AML-193 (cell line): ENCODE measurements at places on chromosomes 3 and 15.

DNA sequence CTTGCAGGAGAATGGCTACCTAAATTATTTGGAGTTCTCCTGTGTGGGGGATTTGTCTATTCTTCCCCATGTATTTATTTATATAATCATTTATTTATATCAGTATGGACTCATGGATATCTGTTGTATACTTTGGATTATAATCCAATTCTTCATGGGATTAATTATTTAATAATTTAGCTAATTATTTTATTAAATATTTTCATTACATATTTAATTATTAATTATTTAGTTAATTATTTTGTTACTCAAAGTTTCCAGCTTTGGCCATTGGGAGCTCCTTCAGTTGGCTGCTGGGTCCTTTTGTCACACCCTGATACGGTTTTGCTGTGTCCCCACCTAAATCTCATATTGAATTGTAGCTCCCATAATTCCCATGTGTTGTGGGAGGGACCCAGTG lies 3.3 kb upstream of the PRR20G start:
- no peak for DNase-seq

DNA sequence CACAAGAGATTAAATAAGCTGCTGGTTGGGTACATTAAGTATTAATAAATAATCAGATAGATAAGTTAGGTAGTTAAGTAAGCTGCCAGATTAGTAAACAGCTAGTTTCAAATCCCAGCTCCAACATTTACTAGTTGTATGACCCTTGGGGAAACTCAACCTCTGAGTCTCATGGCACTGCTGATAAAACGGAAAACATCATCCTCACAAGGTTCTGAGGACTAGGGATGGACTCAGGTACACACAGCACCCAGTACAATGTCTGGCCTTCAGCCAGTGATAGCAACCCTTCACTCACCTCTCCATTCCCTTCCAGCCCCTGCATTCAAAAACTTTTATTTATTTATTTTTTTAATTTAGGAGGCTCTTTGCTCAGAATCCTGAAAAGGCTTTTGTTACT lies 32.3 kb downstream of the B3GNT5 start:
- no peak for DNase-seq

DNA sequence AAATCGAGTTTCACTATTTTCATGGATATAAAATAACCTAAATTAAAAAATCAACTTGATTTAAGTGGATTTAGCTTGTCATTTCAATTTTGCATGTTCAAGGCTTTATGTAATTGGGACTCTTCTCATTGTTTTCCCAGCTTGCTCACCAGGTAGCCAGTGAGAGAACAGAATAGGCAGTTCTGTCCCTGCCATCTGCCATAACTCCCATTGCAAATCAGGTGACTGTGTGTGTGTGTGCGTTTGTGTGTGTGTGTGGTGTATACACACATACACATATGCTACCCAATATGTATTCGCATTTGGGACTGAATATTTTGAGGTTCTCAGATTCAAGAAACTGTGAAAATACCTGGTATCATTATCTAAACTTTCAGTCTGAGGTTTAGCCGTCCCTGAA lies 1069.8 kb downstream of the IGSF11 start:
- no peak for DNase-seq

DNA sequence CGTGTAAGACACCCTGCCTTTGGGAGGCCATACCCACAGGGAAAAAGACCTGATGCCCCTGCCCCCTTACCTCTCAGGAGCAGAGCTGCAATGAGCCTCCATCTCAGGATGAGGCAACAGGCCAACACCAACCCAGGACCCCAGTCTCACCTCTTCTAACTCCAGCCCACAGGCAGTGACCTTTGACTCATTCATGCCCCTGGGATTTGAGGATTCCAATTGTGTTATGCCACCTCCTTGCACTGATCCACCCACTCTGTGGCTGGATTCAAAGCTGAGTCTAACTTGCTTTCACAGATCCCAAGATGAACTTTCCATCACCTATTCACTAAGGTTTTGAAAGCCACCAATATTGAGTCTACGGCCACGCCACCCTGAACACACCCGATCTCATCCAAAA lies 64.7 kb downstream of the MINAR1 start:
- DNase-seq, result no peak

DNA sequence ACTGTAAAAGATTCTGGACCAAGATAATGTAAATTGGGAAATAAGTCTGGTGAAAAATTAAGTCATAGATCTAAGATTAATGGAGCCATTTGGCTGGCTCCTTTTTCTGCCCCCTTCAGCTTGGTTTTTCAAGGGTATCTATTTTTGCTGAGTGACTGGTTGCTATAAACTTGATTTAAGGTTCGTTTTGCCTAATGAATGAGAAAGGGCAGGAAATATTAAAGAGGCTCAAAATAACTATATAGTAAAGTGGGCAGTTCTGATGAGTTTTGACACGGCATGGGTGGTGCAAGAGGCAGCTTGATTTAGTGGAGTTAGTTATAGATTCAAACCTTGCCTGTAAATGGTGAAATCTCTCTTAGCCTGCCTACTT lies 140.7 kb downstream of the STAC start:
- DNase-seq, result no peak

DNA sequence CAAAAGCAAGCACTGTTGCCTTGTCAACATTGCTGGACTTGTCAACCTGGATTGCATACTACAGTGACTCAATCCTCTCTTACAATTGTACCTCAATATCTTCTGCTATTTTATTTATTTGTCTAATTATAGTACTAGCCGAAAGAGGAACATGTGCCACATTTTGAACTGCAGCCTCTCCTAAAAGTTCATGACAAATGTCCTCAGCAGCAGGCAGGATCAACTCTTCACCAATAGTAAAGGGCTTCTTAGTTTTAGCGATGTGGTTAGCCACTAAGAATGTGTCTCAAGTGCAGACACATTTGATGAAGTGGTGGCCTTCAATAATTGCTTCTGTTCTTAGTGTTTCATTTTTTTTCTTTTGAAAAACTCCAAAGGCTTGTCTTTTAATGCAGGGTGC lies 13.2 kb downstream of the DOCK3 start:
- DNase-seq, result no peak

- no peak for DNase-seq
These were observed 20.8 kb downstream of the MRPS25 start for GRCh38 chr3:15044326-15044725.

DNA sequence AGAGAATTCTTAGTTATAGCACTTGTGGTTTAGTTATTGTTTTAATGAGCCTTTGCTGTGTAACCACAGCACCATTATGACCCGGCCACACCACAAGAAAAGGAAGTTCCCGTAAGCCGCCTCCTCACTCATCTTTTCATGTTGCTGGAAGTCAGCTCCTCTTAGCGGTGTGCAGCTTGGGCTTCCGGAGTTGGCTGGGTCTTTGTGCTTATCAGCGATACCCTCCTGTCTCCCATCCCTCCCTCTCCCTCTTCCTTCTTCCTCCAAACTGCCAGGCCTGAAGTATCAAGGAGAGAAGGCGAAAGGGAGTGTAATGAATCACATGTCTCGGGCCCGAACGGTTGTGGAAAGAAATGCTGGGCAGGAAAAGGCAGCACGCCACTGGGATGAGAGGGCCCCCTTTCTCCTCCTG lies 353.5 kb downstream of the MCTP2 start:
- peak; percentile 43 for DNase-seq

DNA sequence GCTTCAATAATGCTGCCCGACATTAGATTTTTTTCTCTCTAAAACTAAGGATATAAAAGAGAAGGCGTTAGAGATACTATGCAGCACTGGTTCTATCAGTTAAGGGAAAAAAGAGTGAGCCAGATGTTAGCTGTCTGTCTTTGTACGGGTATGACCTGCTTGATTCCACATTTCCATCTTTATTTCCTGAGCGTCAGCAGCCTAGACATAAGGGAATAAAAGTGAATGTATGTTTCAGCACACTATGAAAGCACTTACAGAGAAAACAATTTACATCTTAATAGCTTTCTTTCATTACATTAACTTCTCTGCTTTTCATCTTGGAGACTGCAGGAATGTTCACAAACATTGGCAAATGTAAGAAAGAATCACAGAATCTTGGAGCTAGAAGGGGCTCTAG lies 319.3 kb downstream of the CTNNB1 start:
- DNase-seq, result no peak

GRCh38 chr15:28955160-28955992 lies 69.6 kb downstream of the APBA2 start:
- DNase-seq, result peak; percentile 59

DNA sequence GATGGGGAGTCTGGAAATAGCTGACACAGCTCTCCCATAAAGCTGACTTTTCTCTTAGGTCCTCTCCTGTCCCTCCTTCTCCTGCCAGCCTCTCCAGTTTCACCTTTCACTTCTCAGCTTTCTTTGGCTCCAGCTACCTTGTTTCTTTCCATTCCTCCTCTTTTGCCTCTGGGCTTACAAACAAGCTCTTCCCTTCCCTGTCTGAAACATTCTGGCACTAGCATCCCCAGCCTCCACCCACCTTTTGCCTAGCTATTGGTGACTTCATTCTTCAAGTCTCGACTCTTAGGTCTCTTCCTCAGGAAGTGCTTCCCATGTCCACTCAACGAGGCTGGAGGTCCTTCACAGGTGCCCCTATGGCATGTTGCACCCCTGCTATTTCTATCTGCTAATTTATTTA lies 20.5 kb upstream of the AVEN start:
- no peak for DNase-seq

DNA sequence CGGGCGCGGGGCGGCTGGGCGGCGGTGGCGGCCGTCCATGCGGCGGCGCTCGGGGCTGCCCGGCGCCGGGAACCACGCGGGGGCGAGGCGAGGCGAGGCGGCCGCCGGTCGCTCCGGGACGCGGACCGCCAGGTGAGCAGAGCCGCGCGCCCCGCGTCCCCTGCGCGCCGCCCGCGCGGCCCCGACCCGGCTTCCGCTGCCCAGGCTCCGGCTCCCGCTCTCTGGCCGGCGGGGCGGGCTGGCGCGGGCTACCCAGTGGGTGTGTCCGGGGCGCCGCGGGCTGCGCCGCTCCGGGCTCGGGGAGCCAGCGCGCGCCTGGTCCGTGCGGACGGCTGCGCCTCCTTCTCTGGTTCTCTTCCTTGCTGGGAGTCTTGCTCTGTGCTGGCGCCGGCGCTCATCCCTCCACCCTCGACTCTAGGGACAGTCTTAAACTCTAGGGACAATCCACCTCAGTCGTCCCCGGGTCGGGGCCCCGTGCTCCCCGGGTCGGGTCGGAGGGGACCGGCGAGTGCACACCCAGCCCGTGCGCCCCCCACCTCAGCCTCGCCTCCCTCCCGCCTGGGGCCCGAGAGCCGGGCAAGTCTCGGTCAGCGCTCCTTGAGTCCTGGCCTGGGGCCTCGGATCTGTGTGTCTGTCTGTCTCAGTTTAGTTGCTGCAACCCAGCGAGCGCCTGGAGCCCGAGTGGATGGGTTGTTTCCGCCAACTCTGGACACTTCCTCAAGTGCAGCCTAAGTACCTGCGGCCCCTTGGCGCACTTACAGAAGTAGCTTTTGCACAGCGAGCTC lies 488 bp downstream of the THSD4 start:
- no peak for DNase-seq

GRCh38 chr3:95028688-95029087 lies 965.8 kb downstream of the NSUN3 start:
- DNase-seq, result no peak

DNA sequence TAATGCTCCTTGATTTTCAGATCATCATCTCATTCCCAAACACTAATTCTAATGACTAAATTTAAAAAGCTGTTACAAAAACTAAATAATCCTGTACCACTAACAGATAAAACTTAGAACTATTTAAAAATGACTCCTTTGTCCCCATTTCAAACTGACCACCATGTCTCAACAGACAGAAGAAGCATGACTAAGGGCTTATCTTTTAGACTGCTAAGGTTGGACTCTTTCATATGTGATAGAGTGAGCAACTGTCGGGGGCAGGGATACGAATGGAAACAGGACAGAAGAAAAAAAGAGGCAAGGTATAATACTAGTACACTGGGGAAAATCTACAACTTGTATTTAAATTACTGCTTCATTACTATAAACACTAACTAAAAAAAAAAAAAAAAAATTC lies 23.3 kb downstream of the SNX4 start:
- DNase-seq, result no peak

- DNase-seq, result peak; percentile 82
These were observed 48.1 kb downstream of the RAP2B start for GRCh38 chr3:153210146-153210545.

DNA sequence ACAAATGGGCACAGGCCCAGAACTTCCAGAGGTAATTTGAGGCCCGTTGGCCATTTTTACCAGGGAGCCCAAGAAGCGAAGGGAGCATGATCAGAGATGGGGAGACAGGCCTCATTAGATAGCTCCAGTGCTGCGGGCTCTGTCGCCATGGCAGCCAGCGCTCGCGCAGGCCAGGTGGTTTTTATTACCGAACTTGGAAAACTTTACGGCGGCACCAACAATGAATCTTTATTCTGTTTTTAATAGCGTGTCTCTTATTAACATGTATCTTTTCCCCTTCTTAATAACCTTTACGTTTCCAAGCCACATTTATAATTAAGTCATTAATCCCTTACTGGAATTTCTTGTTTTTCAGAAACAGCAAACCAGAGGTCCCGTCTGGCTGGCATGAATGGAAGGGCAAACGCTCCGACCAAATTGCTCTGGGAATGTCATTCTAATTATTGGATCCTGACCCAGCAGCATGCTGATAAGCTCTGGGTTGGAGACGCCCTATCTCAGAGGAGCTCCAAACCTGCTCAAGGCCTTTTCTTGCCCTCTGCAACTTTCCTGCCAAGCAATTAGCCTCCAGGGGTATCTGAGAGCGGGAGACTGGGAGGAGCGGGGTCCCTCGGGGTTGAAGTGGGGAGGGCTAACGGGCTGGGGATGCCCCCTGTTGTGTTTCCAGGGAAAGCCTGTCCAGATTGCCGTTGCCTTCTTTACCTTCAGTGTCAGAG lies 256.4 kb downstream of the TLE3 start:
- DNase-seq, result no peak

GRCh38 chr3:101729586-101729985 lies 5.2 kb downstream of the CEP97 start:
- DNase-seq, result peak; percentile 28

DNA sequence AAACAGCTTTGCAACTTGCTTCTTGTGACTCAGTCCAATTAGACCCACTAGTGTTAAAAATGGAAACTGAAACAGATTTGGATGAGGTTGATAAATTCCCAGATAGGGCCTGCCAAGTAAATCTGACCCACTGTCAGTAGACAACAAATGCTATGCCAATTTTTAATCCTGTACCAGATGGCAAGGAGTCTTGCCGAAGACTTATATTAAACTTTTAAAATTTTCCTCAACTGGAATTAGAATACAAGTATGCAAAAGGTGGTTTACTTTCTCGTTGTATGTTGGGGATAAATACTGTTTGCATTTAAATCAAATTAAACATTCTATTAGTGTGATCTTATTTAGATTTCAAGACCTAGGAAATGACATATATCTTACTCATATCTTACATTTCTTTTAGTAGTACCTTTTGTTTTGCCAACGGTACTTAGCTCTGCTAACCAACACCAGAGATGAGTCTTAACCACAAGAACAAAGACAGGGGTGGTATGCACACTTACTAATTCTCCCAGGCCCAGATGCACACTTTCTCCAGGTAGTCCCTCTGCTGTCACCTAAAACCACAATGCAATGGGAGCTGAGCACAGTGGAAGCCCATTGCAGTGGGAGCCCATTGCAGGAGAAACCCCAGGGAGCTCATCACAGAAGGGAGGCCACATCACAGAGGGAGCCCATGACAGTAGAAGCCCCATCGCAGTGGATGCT lies 77.8 kb downstream of the WWTR1 start:
- no peak for DNase-seq

GRCh38 chr15:73370151-73370550 lies 1.4 kb upstream of the HCN4 start:
- no peak for DNase-seq
